ENCODE measurements at places on chromosomes 3 and 15. TPM values are rescaled to one million over a fixed set of nuclear protein-coding genes. Genes with fewer than 3 reads are reported as not detected.

Gene ZNF774
- total RNA-seq: 2.3 TPM

Gene CGGBP1
- 80.6 TPM for total RNA-seq

Gene ITPKA
- 0.49 TPM for total RNA-seq

Gene SOX2
- total RNA-seq: 6.9 TPM

Gene ZNF662
- 7.4 TPM for total RNA-seq

Gene CORO2B
- total RNA-seq: 3.9 TPM

Gene TMEM45A
- 12.2 TPM for total RNA-seq

Gene TTLL13
- not detected for total RNA-seq

Gene MEIS2
- 85.0 TPM for total RNA-seq

Gene FAM3D
- total RNA-seq: not detected

Gene ACTC1
- total RNA-seq: 3.6 TPM

Gene CYP1A1
- not detected for total RNA-seq

Gene ROBO2
- total RNA-seq: 2.9 TPM

Gene GOLGA8J
- 0.54 TPM for total RNA-seq

Gene IL1RAP
- total RNA-seq: 4.4 TPM

Data from sigmoid colon (tissue), 7 donors.